C1 segment of cervical spinal cord (tissue), 14 donors: ENCODE measurements at places on chromosomes 3 and 15.

- no peak for DNase-seq
Measured at GRCh38 chr3:122023335-122023910, 1.4 kb upstream of the ILDR1 start.

GRCh38 chr15:82871832-82872484 is 62.5 kb downstream of the WHAMM start:
- DNase-seq, result no peak

DNA sequence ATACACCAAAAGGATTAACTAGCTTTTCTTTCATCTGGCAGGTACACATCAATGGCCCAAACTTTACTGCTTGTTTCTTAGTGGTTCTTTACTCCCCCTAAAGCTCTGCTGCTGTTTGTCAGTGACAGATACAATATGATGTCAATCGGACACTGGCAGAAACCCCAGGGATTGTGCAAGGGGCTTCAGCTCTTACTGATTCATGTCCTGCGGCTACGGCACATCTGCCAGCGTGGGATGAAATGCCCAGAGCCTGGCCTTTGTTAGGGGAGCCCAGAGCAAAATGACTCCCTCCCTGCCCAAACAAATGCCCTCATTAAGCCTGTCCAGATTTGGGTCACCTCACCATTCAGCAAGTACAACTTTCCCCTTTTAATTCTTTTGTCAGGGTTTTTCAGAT is 28.3 kb downstream of the SRP14 start:
- DNase-seq, result peak; percentile 20

- no peak for DNase-seq
Measured at GRCh38 chr3:67388738-67389137, 265.7 kb downstream of the SUCLG2 start.

DNA sequence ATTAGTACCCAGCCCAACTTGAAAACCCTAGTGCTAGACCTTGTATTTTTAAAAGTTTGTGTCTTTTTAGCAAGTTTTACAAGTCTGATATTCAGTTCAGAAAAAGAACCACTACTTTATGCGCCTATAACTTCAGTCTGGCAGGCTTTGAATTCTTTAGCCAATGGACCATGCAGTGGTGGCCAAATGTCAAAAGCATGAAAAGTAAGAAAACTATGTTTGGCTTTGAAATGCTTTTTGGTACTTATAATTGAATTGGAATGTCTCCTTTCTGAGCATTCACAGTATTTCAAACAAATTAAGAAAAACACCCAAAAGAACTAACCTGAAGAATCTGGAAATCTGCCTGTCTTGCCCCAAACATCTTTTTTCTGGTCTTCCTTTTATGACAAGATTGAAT is 12.8 kb downstream of the WDR48 start:
- no peak for DNase-seq

DNA sequence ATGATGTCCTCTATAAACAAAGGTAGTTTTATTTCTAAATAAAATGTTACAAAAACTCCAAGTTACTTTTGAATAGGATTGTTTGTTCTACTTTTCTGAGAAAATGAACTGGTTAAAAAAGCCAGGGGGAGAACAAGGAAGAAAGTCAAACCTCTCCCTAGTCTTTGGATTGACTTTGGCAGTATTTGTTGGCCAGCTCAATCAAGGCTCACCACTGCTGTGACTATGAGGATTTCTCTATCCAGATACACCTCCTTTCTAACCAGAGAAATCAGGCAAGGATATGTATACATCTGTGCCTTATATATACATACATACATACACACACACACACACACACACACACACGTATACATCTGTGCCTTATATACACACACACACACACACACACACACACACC is 107.8 kb downstream of the FEZF2 start:
- DNase-seq, result no peak

DNA sequence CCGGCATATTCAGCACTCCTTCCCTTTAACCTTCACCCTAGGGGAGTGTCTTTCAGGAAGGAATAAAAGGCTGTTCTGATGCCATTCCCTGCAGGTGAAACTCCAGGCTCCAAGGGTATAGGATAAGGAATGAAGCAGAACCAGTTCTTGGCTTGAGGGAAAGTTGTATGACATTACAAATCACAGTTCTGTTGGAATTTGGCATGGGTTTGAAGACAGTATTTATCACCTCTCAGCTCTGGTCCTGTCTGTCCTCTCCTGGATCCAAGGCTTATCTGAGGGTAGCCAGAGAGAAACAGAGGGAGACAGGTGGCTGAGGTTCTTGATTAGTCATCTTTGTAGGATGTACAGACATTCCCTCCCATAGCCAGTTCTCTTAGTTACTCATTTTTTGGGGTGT is 37.1 kb downstream of the RAB11A start:
- DNase-seq, result no peak

- no peak for DNase-seq
Measured at GRCh38 chr3:127929818-127930413, 14.9 kb downstream of the KBTBD12 start.

DNA sequence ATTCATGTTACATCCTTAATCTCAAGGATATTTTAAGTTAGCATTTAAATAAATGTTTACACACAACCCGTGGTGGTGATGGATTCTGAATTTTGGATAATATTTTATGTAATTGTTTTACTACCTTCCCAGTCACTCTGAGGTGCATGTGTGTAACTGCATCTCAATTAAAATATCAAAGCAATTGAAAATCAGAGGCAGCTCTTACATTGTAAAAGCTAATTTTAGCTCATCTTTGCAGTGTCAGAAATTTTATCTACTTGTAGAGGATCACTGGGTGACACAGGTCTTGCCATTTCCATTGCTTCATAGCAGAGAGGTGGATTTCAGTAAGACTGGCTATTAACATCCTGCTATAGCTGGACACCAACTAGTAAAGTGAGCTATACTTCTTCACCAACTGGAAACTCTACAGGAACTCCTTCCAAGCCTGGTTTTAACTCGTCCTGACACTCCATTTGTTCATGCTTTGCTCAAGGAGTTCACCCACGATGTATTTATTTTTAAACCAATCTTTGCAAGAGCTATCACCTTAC is 19.6 kb upstream of the MITF start:
- no peak for DNase-seq

- no peak for DNase-seq
Measured at GRCh38 chr3:64909757-64910467, 222.1 kb upstream of the ADAMTS9 start.

DNA sequence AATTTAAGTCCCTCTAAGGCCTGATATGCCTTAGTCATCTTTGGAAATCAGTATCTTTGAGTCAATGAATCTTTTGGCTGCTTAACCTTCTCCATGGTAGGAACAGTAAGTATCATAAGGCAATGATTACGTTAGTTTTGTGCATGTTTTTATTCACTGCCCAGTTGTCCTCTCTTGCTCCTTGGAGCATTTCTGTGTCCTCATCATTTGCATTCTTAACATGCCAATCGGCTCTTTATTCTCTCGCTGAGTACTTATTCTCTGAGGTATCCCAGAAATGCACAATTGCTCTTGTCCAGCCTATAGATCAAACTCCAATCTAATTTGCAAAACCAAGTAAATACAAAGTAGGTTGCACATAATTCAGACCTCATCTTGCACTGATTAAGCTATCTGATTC is 405.0 kb upstream of the IL12A start:
- DNase-seq, result no peak

- DNase-seq, result no peak
Measured at GRCh38 chr3:4680227-4680691, 187.1 kb downstream of the ITPR1 start.

DNA sequence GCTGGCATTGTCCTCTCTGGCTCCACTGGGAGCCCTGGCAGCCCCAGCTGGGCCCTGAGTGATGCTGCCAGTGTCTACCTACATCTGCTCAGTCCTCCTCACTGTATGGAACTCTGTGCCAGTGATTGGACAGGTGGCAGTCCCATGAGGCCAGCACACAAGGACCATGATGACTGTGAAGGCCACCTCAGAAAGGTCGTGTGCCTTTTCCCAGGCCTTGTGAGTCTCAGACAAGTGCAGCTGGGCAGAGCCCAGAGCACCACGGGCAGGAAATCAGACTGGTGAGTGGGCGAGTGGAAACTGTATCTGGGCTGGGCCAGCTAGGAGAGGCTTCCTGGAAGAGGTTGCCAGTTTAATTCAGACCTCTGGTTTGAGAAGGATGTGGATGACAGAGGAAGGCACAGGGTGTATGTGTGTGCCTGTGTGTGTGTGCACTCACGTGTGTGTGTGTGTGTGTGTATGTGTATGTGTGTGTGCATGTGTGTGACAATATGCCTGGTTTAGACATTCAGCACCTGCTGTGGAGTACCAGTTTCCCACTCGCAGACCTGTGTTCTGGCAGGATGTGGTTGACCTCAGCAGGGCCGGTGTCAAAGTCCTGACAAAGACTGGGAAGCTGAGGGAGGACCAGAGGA is 7.0 kb downstream of the MAPKAPK3 start:
- DNase-seq, result no peak

- no peak for DNase-seq
Measured at GRCh38 chr3:1007866-1008265, 85.0 kb upstream of the CNTN6 start.

- DNase-seq, result no peak
Measured at GRCh38 chr3:47803480-47804025, 615 bp downstream of the DHX30 start.

DNA sequence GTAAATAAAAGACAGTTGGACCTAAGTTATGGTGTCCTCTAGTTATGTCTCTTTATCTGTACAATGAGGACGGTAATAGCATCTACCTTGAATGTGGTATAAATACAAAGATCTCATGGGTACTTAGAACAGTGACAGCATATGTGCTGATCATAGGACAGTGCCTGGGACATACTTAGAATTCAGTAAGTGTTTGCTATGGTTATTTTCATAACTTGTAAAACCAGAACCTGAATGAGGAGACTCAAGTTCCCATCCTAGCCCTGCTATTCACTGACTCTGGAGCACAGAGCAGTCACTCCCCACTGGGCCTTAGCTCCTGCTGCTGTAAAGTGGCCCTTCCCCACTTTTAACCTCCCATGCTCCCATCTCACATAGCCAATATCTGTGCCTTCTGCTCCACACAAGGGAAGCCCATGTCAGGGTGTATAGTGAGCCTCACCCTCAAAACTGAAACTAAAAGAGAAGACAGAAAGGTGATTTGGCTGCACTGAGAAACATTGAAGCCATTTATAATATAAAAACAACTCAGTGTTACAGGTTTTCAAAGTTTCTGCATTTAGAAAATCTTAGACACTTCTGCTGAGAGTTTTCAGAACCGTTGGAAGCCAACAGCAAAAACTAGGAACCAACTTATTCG is 225.4 kb upstream of the UBE2E2 start:
- DNase-seq, result no peak

- no peak for DNase-seq
Measured at GRCh38 chr3:39254806-39255449, 24.9 kb downstream of the CX3CR1 start.

- no peak for DNase-seq
Measured at GRCh38 chr3:119497820-119498185, 544 bp upstream of the TIMMDC1 start.

- DNase-seq, result no peak
Measured at GRCh38 chr15:57647791-57648130, 56.1 kb downstream of the MYZAP start.
